Activated CD8-positive, alpha-beta memory T cell treated with anti-CD3 and anti-CD28 coated beads, Interleukin-2, amount 50 U/mL, for 4 hours (primary cell): ENCODE measurements at places on chromosomes 16 and 17.

GRCh38 chr17:5813357-5813756 lies 229.0 kb upstream of the NLRP1 start:
- no peak for DNase-seq

GRCh38 chr16:81421536-81421935 lies 23.1 kb upstream of the CMIP start:
- DNase-seq: no peak

- peak; percentile 51 for DNase-seq
Measured at GRCh38 chr16:89700649-89701424, 668 bp downstream of the SPATA2L start.

- no peak for DNase-seq
Measured at GRCh38 chr17:61064087-61064951, 335.3 kb upstream of the TBX2 start.

DNA sequence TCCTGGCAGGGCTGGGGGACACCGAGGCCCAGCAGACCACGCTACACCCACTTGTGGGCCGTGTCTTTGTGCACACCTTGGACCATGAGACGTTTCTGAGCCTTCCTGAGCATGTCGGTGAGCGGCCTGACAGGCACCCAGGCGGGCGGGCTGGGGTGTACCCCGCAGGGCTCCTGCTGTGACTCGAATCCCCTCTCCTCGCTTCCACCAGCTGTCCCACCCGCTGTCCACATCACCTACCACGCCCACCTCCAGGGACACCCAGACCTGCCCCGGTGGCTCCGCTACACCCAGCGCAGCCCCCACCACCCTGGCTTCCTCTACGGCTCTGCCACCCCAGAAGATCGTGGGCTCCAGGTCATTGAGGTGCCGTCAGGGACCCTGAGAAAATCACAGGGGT lies 1.6 kb downstream of the SGCA start:
- no peak for DNase-seq

GRCh38 chr16:10862438-10862837 lies 14.6 kb upstream of the CIITA start:
- no peak for DNase-seq

DNA sequence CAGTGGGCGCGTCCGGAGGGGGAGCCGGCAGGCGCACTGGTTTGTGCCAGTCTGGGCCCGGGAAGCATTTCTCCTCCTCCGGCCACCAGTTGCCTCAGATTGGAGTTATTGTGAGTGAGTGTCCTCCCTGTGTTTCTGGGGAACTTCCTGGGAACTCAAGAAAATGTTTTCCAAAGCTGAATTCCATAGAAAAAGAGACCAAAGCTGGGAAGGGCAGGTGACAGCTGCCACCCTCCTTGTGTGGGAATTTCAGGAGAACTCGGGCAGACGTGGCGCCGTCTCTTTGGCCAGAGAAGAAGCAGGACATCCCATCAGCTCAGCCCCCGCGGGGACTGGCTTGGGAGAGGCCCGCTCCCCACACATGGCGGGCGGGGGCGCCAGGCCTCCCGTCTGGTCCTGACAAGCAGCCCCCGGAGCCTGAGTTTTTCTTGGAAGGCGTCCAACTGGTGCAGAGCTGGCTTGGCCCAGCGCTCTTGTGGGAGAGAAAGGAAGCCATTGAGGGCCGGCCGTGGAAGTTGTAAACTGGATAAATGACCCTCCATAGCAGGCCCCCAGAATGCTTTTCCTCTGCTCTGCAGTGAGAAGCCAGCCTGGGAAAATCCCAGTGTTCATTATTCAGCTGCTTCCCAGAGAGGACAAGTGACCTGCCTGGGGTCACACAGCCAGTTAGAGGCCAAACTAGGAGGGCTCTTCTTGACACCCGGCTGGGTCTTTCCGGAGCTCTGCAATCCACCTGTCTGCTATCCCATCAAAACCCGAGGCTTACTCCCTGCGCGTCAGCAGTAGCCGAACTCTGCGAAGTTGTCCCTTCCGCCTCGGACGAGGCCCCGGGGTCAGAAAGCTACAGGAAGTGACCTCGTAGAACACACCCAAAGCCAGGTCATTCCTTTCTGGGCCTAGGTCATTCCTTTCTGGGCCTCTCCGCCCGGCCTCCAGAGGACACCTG lies 39.2 kb upstream of the GSE1 start:
- no peak for DNase-seq

DNA sequence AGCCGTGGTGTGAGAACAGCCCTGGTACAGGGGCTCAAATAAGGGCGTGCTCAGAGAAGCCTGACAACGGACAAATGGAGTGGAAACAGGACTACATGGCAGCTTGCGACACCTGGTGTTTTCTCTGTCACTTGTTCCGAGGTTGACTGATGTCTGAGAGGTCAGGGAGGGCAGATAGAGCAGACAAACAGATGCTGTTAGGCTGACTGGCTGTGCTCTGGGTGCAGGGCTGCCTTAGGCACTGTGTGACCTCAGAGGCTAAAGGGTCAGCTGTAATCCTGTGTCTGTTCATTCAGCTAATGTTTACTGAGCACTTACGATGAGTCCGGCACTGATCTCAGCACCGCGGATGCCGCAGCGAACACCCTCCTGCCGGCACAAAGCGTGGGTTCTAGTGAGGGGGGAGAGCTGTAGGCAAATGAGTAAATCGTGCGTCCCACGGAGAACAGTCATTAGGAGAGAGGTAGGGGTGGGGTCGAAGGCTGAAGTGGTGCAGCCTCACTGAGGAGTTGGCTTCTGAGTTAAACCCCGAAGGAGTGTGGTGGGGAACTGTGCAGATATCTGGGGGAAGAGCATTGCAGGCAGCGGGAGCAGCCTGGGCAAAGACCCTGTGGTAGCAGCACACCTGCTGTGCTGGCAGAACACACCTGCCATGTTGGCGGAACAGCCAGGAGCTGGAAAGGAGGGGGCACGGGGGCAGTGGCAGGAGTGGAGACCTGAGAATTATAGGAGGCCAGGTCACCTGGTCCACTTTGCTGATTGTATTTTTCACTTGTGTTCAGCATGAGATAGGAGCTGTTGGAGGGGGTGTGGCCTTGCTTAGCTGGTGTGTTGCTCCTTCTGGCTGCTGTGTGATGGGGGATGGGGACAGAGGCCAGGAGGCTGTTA lies 35.0 kb downstream of the GPT2 start:
- no peak for DNase-seq

GRCh38 chr16:16917191-16917785 lies 538.3 kb downstream of the NPIPA7 start:
- DNase-seq: no peak

DNA sequence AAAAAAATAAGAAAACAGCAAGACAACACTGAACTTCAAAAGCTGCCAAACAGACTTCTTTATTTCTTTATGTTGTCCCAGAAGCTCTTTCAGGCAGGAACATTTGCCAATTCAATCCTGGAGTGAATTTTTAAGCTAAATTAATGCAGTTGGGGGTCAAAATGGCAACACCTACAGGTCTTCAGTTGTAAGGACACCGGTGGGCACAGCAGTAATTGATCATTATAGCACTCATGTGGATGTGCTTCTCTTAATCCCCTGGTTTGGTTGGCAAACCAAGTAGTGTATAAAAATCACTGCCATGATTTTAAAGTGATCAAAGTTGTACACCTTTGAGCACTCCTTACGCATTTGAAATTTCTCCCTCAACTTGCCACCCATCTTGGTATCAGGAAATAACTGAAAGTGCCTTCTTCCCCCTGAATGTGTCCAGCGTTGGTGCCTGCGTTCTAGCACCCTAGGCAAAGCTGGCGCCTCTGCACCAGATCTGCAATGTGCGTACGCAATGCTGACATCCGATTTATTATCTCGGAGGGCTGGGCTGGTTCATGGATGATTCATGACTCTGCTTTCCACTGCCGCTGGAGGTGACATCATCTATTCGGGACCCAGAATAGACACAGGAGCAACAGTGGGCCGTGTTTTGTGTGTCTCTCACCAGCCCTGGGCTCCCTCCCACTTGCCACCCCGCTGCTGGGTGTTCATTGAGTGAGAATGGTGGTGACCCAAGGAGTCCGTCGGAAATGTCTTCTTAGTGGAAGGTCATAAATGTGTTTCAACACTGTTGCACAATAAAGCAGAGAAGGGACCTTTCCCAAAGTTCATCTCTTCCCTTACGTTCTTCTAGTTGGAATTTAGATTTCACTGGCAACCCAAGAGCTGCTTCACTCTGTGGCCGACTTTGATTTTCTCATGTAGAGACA lies 203.4 kb downstream of the CCDC182 start:
- DNase-seq: no peak

DNA sequence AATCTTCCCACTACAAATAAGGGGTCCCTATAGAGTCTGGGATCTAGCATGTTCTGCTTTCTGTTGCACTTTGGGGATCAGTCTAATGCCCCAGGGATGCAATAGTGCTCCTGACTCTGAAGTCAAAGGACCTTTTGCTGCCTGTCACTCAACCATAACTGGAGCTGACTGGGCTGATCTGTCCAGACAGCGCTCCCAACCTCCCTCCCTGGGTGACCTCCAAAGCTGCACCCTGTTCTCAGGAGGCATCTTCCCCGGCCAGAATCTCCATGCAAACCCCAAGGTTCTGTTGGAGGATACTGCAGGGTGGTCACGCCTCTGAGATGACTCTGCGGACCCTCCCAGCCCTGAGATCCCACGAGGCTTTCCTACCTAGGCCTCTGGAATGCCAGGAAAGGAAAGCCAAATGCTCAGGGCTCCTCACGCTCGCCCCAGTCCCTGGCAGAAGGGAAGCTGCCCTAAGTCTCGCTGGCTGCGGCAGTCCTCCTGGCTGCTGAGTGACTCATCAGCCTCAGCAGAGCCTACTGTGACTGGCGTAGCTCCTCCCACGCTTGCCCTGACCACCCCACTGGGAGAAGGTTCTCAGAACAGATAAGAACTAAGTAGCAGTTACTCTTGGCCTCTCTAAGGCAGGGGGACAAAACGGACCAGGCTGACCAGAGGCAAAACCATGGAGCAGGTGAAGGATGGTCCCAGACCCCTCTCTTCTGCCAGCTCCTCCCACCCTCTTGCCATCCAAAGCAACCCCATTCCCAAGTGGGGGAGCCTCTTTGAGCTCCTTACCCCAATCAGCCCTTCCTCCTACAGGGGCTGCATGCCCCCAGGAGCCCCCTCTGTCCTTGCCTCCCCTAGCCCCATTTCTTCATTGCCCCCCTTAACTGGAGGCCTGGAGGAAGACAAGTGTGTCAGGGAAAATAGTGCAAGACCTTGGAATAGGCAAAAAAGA lies 124.1 kb upstream of the TNRC6C start:
- DNase-seq: peak; percentile 71
